NCI-H1092 treated with DMSO at 0.1 percent for 48 hours (cell line): ENCODE measurements at places on chromosomes 12 and 14.

DNA sequence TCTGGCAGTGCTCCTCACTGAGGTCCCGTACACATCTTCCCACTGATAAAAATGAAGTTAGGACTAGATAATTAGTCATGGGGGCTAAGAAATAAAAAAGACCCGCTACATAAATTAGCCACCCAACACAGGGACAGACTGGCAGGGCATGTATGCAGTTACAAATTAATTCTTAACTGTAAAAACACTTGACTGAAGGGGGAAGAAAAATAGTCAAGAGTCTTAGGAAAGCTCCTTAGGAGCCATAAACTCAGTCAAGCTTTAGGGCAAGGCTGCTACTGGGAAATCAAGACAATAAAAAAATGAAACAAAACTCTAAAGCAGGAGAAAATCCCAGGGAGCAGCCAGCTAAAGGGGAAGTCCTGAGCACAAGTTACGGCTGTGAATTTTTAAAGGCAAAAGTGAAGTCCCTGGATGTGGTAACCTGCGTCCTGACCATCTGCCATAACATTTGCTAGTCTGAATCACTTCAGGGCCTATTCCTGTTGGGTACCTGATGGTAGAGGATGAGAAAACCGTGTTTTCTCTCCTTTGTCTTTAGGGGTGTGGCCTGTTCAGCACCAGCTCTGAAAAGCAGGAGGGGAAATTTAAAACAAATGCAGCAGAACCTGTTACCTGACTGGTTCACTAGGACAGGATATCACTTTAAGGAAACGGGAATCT is 7.5 kb upstream of the NPFF start:
- no peak for DNase-seq

GRCh38 chr14:60964904-60965303 is 16.0 kb downstream of the TRMT5 start:
- DNase-seq, result no peak

DNA sequence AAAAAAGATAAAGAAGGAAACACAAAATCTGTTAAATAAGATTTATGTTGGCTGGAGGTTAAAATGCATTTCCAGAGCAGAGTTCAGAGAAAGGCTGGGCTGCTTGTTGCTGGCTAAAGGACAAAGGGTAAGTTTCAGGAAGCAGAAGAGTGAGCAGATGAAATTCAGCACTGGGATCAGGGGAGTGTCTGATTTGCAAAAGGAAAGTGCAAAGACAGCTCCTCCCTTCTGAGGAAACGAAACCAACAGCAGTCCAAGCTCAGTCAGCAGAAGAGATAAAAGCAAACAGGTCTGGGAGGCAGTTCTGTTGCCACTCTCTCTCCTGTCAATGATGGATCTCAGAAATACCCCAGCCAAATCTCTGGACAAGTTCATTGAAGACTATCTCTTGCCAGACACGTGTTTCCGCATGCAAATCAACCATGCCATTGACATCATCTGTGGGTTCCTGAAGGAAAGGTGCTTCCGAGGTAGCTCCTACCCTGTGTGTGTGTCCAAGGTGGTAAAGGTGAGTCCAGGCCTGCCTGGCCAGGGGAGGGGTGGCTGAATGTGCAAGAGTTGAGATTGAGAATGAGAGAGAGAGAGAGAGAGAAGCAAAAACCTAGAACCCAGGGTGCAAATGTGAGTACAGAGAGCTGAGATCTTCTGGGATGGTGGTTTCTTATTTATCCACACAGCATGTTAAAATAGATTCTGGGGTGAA is at the start of gene OAS1:
TSS of gene OAS1 (plus strand) at position 251 of the 703 bp plus-strand sequence. CDS start at position 329, 78 bp downstream.
- peak; percentile 41 for DNase-seq

DNA sequence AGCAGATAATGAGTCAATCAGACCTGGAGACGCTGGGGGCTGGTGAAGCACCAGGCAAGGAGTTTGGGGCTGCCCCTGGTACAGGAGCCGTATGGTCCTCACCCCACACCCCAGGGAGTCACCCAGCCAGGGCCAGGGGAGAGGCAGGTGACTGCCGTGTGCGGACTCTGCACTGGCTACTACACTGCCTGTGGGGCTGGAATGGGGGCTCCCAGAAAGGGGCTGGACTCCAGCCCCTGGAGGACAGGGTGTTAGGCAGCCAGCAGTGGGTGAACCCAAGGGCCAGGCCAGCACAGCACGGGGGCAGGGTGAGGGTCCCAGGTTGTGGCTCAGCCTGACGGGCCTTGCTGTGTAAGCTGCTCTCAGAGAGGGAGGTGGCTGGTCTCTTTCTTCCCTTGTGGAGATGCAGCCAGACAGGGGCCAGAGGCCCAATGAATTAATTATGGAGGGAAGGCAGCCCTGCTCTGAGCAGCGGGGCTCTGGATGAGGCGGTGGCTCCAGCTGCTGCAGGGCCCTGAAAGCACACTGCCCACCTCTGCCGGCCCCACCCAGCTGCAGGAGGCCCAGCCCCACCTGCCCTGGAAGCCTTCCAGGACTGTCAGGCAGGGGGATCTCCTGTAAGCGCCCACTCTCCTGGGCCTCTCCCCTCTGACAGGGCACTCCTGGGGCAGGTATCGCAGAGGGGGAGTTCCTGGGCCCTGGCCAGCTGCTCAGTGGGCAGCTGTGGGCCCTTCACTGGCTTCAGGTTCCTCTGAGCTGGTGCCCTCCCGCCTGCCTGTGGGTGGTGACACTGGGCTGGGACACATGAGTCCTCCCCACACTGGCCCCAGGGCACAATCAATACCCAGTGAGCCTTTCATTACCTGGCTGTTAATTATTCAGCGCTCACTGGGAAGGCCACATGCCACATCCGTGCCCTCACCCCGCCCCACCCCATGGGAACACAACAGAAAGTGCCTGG is 142.5 kb upstream of the C14orf180 start:
- peak; percentile 58 for DNase-seq

DNA sequence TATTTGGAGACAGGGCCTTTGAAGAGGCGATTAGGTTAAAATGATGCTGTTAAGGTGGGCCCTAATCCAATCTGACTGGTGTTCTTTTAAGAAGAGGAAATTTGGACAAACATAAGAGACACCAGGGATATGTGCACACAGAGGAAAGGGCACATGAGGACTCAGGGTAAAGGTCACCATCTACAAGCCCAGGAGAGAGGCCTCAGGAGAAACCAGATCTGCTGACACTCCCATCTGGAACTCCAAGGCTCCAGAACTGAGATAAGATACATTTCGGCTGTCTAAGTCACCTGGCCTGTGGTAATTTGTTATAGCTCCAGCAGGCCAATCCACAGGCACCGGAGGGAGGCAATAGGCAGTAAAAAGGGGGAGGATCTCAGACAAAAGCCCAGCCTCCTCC is 48.6 kb downstream of the KICS2 start:
- no peak for DNase-seq

DNA sequence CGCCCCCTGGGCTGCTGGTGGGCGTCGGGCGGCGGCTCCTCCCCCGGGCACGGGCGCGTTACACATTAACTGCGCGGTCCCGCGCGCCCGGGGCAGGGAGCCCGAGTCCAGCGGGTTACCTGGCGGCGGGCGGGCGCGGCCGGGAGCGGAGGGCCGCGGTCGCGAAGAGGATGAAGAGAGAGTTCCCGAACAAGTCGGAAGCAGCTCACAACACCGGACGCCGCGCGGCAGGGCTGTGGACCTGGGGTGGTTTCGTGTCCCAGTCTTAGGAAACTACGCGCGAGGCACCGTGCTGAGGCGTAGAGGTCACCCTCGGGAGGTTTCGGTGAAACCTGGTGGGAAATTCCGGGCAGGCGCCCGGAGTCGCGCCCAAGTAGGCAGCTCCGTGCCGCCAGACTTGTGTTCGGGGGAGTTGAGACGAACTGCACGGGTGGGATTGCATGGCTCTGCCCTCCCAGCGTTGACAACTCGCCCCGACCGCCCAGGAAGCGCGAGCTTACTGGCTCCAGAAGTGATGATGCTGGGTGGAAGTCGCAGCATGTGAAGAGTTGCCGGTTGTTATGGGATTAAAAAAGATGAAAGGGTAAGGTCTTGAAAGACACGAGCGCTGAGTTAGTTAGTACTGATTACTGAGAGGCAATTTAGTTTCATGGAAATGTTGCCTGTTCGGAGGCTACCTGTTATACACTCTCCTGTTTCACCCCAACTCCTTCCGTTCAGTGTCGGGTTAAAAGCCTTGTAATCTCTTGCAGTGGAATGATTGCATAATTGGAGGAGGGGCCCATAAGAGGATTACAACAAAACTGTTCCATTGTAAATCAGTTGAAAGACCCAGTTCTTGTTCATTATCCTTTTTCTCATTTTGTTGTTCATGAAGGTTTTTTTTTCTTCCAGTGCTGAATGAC is 879 bp downstream of the RAB3IP start:
- peak; percentile 44 for DNase-seq

- peak; percentile 52 for DNase-seq
These were observed 98.6 kb downstream of the CACNA1C start for GRCh38 chr12:2151391-2151790.

DNA sequence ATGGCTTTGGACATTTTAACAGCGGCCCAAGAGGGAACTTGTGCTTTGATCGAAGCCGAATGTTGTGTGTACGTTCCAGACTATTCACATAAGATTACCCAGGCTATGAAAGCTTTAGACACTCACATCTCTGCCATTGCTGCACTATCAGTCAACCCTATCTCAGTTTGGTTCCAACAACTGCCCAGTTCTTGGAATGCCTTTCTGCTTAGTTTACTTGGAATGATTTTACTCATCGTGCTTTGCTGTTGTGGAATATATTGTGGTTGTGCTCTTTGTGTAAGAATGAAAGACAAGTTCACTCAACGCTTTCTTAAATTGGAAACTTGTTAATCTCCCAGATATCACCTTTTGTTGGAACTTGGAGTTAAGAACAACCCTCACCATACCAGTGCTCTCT is 498.2 kb downstream of the GLT1D1 start:
- no peak for DNase-seq

GRCh38 chr12:90152897-90153624 is 444.4 kb upstream of the ATP2B1 start:
- DNase-seq, result no peak

DNA sequence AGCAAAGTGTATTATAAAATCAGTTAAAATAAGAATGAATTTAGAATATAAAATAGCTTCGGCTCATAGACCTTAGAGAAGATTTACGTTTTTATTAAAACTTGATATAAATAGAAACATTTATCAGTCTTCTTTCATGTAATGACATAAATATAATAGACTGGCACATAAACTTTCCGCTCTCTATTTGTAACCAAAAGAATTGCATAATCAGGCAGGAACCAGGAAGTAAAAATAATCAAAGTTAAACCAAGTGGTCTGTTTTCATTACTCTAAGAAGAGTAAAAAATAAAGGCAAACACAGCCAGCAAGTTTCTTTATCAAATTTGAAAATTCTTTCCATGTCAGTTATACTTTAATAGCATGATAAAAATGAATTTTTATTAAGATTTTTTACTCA is 46.3 kb upstream of the ATP2A2 start:
- DNase-seq, result no peak

DNA sequence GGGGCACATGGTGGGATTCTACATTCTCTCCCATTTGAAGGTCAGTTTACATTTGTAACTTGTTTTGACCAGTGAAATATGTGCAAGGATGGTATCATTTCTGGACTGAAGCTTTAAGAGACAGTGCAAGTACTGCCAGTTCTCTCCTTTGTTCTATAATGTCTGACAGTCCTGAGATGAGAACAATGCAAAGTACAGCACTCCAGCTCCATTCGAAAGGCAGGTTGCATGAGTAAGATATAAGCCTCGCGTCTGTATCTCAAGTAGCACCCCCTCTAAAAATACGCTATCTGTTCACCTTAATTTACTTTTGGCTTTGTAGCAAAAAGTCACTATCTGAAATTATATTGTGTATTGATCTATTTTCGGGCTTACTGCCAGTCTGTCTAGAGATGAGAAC is 1122.2 kb upstream of the TMEM132C start:
- DNase-seq, result peak; percentile 6

GRCh38 chr12:15049461-15050153 is 76.8 kb downstream of the PDE6H start:
- DNase-seq, result no peak

GRCh38 chr14:68606644-68607043 is 186.2 kb downstream of the ZFP36L1 start:
- no peak for DNase-seq

GRCh38 chr14:98908050-98908449 is 363.9 kb downstream of the BCL11B start:
- DNase-seq, result no peak

- DNase-seq, result no peak
These were observed 269.9 kb downstream of the ADAMTS20 start for GRCh38 chr12:43282106-43282505.

GRCh38 chr14:30710876-30711275 is 88.8 kb downstream of the SCFD1 start:
- DNase-seq, result no peak

GRCh38 chr14:72616294-72616693 is 277.6 kb downstream of the DPF3 start:
- no peak for DNase-seq

DNA sequence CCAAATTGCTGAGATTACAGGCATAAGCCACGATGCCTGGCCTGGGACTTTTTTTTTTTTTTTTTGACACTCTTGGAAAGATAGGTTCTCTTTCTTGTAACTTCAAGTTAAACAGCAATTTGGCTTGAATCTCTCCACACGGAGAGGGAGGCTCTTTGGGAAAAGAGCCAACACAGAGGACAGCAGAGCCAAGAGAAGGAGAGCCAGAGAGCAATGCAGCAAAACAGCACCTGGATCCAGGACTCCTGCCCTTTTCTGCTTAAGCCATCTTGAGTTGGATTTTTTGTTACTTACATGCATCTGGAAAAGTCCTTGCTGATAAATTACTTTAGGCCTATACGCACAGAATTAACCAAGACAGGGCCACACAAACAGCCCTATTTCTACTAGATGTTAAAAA is 176.8 kb downstream of the APAF1 start:
- peak; percentile 23 for DNase-seq

GRCh38 chr12:47601071-47601470 is 104.8 kb downstream of the RPAP3 start:
- DNase-seq, result no peak
